ENCODE measurements at places on chromosomes 3 and 15. TPM values are rescaled to one million over a fixed set of nuclear protein-coding genes. Genes with fewer than 3 reads are reported as not detected.

- no peak for DNase-seq
Observed at GRCh38 chr15:78682693-78683410, 41.8 kb upstream of the CHRNB4 start.

- peak; percentile 4 for DNase-seq
Observed at GRCh38 chr3:62445275-62445674, 71.9 kb upstream of the FEZF2 start.

DNA sequence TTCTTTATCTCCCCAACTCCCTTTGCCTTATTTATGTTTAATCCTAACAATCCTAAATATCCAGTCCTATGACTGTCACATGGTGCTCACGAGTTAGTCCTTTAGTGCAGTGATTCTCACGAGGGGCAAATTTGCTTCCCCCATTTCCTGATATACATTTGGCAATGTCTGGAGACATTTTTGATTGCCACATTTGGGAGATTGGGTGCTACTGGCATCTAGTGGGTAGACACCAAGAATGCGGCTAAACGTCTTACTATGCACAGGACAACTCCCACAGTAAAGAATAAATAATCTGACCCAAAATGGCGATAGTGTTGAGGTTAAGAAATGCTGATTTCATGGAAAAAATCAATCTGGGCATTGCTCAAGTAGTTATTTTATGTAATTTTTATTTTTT lies 466.5 kb downstream of the ROBO2 start:
- DNase-seq = no peak

DNA sequence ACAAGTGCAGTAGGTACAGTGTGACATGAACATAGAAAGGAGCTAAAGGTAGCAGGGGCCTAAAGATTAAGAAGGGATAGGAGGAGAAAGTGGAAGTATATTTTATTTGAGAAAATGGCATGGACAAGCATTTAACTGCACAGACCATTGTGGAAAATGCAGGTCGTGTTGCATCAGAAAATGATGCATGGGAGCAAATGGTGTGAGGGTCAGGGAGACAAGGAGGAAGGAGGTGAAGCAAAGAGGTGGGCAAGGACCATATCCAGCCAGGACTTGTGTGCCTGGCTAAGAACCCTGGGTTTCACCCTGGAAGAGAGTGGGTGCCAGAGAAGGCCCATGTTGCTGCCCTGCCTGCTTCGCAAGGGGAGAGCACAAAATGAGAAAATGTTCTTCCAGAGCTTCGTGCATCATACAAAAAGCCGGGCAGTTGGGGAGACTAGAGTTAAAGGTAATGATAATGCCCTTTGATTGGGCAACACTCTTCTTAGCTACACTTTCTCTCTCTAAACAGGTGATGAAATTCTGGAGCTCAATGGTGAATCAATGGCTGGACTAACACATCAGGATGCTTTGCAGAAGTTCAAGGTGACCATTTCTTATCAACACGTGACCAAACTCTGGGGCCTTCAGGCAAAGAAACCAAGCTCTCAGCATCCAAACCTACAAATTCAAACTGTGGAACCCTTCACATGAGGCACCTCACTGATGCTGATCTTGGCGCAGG lies 45.5 kb downstream of the STARD5 start:
- no peak for DNase-seq

DNA sequence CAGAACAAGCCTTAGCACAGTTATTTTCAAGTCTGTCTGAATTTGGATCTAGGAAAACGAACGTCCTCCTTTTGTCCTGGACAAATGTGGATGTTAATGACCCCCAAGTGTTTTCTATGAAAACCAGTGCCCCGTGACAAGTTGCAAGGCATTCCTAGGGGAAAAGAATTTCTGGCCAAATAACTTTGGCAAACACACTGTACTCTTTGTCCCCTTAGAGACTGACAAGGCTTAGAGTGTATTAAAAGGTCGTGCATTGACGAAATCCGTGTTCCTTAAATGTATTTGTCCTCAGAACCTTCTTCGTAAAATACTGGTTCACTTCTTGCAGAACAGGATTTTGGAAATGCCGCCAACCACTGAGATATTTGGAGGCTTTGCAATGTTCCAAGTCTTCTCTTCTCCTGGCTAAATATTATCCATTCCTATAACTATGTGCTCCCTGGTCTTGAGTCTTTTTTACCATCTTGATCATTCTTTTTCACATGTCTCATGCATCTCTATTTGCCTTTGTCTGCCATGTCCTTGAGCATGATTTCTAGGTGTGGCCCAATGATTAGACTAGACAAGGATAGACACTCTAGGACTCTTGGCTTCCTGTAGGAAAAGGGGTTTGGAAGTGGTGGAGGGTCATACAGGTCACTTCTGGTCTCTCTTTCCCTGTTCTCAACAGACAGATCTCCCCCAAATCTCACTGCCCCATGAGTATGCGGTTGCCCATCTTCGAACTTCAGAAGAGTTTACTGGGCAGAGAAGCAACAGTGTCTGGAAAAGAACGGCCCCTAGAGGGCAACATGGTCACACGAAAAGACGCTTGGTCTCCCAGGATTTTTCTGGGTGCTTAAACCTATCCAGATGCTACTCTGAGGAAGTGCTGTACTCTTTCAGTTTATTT lies 117.5 kb downstream of the EDEM1 start:
- peak; percentile 63 for DNase-seq

DNA sequence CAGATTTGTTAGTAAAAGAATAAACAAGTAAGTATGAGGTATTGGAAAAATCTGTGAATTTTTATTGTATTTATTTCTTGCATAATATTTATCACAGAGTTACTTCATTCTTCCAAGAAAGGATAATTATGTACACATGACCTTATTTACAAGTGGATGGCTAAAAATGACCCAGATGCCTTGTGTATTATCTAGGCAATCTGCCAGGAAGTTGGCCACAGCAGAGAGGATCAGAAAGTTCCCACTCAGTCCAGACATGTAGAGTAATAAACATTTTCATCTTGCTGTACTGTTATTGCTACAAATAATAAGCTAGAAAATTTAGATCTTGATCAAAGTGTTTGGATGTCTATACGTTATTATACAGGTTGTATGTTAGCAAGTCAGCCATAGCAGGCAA lies 317.1 kb downstream of the EPHA6 start:
- DNase-seq = peak; percentile 5

- DNase-seq = peak; percentile 35
Observed at GRCh38 chr15:34436956-34437442, 609 bp downstream of the GOLGA8A start.

COPS2 gene
- 123 TPM for total RNA-seq

TUSC7 gene
- not detected for total RNA-seq

- DNase-seq = no peak
Observed at GRCh38 chr3:153744889-153745288, 376.3 kb upstream of the ARHGEF26 start.

DNA sequence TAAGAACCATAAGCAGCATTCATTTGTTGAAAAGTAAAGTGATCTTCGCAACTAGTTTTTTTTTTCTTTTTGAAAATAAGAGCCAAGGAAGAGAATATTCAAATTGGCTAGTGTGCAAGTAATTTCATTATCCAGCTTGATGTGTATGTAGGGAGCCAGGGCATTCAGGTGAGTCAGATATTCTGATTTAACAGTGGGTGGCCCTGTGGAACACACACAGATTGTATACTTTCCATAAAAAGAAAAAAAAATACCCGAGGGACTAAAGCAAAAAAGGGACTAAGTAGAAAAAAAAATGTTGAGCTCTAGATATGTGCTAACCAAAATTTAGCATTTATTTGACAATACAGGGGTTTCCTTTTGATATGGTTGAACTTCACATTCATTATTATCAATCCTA lies 96.9 kb upstream of the ROPN1 start:
- DNase-seq = no peak

GRCh38 chr3:197713477-197713822 lies 23.3 kb downstream of the RUBCN start:
- no peak for DNase-seq

DNA sequence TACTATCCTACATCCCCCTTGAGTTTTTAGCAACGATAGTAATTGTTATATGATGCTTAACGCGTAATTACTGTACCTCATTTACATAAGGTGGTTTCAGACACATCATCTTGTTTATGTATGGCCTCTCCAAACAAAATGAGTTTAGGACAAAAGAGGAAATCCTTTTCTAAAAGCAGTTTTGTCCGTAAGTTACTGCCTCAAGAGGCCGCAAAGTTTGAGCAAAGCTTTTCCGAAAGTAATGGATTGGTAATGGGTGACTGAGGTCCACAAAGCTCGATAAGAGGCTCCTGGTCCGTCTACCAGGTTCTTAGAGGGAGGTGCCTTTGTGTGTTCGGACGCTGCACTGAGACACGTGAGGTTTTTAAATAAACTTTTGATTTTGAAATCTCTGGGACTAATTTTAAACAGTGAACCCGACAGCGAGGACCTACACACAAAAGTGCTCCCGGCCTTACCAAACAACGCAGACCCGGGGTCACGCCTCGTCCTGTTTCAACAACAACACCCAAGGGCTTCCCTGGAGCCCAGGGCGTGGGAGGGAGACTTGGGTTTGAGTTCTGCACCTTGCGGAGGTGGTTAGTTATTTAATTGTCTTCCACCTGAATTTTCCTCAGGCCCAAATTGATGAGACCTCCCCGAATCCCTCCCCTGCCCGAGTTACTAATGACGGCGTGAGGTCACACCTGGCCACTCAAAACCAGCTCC lies 456 bp upstream of the C15orf61 start:
- no peak for DNase-seq

SUCLG2 gene
- 55.6 TPM for total RNA-seq

- peak; percentile 75 for DNase-seq
Observed at GRCh38 chr3:102354818-102355515, 79.8 kb upstream of the ZPLD1 start.

CISH gene
- total RNA-seq = 0.59 TPM

ABHD2 gene
- 47.7 TPM for total RNA-seq

- peak; percentile 69 for DNase-seq
Observed at GRCh38 chr3:32945136-32945535, 6.3 kb upstream of the CCR4 start.
